ENCODE measurements at places on chromosomes 16 and 17.

GRCh38 chr16:11032922-11033291 is 88.5 kb downstream of the CLEC16A start:
- DNase-seq = no peak

- DNase-seq = peak; percentile 50
These were observed 9.8 kb downstream of the TMEM208 start for GRCh38 chr16:67236563-67237395.

- no peak for DNase-seq
These were observed 704.3 kb downstream of the MAF start for GRCh38 chr16:78896280-78896679.

GRCh38 chr16:68298907-68299561 is 11.7 kb downstream of the SLC7A6OS start:
- no peak for DNase-seq

- DNase-seq = no peak
These were observed 2.2 kb upstream of the RPL38 start for GRCh38 chr17:74201250-74201649.

GRCh38 chr16:11870399-11870798 is 19.1 kb upstream of the RSL1D1 start:
- DNase-seq = peak; percentile 9

DNA sequence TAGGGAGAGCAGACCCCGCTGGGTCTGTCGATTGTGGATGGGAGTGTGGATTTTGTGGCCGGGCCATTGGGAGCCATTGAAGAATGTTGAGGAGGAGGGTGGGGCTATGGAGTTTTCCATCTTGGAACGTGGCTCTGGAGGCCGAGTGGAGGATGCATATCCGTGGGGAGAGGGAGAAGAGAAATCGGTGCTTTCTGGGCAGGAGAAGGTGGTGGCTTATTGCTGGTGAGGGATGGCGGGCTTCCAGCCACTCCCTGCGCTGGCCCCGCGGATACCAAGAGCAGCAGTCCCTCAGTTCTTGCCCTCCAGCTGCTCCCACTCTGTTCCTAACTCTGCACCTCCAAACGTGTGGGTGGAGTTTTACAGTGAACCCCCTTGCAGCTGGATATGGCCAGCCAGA is 162.4 kb downstream of the CMIP start:
- DNase-seq = no peak

GRCh38 chr17:65593855-65594845 is 32.7 kb upstream of the AXIN2 start:
- DNase-seq = no peak

- DNase-seq = no peak
These were observed 72.5 kb downstream of the SRCIN1 start for GRCh38 chr17:38533241-38533640.

DNA sequence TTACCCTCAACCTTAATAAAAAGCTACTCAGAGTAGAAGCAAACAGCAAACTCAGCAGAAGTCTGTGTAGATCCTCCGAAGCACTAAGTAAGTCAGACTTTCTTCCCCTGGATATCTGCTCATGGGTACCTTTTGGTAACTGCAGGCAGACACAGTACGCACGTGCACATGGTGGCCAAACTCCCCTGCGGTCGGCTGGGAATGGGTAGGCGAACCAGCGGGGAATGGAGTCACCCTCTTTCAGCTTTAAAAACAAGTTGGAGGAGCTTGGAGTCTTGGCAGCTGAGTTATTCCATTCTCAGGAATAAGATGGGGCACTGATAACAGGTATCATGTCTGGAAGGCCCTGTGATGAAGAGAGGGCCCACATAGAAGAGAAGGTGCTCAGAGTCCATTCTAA is 16.3 kb downstream of the CYB561 start:
- DNase-seq = no peak

- no peak for DNase-seq
These were observed 3.7 kb downstream of the RPH3AL start for GRCh38 chr17:348692-349425.

- DNase-seq = no peak
These were observed 9.0 kb upstream of the CDH3 start for GRCh38 chr16:68636064-68636560.

DNA sequence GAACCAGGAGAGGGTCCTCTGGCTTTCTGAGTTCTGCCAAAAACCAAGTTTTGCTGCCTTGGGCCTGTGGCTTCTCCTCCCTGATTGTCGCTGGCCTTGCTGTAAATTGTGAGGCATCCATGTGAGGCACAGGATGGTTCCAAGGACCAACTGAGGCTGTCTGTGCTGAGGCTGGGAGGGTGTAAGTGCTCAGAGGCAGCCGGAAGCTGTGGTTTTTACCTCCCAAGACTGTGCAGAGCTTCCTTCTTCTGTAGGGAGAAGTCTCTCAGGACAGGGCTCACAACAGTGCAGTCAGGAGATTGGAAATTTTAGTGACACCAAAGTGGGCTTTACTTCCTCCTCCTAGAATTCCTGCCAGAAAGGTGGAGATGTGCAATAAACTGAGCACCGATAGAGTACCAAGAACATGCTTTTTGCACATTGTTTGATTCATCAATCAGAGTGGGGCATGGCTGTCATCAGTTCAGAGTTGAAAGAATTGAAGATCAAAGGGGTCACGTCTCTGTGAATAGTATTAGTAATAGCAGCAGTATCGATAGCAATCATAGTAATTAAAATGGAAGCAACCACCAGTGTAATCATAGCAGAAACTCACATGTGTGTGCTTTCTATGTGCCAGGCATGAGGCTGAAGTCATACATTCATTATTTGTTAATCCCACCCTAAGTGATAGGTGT is 467.1 kb downstream of the WWOX start:
- no peak for DNase-seq

DNA sequence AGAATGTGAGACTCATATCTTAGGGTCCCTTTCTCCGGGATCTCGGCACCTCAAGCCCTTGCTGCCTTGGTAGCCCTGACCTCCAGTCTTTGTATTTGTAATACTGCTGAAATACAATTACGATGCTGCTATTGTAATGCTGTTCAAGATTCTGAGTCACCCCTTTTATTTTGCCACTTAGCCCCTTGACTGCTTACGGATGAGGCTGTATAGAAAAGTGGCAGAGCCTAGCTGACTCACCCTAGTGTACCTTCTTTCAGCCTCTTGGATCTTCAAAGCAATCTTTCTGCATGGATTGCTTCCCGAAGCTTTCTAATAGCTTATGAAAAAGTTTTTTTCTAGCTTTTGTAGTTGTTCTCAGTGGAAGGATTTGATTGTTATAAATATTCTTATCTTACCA is 187.9 kb downstream of the KCNJ2 start:
- DNase-seq = no peak

DNA sequence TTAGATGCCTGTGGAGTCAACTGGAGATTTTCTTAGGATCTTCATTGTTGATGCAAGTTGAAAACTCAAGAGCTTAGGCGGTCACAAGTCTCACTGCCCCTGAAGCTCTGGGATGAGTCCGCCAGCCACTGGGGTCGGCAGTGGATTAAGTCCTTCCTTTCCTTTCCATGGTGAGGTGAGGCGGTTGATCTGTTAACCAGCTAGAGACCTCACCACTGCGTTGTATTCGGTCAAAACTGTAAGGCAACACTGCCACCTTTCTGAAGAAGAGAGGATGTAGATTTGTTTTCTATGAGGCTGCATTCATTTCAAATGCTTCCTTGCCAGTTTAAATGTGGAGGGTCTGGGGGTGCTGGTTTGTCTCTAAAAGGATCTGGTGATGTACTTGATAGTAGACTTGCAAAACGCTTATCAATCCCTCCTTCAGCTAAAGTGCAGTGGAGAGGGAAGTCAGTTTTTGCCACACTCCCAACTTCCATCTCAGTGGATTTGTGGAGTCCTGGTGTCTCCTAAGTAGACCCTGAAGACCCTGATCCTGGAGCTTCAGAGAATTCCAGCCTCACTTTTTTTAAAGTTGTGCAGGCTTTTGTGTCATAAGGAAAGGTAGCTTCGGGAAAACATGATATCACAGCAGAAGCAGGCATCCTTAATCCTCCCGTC is 1.7 kb downstream of the MYOCD start:
- peak; percentile 1 for DNase-seq

DNA sequence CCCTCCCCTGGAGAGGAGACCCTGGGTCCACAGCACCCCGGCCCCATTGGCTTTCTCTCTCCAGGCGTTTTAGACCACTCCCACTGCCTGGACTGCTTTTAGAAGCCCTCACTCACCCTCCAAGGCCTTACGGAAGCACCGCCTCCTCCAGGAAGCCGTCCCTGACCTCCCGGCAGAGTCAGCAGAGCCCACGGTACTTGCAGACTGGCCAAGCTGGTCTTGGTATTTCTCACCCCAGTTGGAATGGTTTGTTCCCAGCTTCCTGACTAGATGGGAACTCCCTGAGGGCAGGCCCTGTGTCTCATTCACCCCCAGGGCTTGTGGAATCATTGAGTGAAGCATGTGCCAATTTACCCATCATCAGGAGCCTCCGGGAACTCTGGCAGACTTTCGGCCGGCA is 9.2 kb downstream of the SCGB1C2 start:
- DNase-seq = no peak

DNA sequence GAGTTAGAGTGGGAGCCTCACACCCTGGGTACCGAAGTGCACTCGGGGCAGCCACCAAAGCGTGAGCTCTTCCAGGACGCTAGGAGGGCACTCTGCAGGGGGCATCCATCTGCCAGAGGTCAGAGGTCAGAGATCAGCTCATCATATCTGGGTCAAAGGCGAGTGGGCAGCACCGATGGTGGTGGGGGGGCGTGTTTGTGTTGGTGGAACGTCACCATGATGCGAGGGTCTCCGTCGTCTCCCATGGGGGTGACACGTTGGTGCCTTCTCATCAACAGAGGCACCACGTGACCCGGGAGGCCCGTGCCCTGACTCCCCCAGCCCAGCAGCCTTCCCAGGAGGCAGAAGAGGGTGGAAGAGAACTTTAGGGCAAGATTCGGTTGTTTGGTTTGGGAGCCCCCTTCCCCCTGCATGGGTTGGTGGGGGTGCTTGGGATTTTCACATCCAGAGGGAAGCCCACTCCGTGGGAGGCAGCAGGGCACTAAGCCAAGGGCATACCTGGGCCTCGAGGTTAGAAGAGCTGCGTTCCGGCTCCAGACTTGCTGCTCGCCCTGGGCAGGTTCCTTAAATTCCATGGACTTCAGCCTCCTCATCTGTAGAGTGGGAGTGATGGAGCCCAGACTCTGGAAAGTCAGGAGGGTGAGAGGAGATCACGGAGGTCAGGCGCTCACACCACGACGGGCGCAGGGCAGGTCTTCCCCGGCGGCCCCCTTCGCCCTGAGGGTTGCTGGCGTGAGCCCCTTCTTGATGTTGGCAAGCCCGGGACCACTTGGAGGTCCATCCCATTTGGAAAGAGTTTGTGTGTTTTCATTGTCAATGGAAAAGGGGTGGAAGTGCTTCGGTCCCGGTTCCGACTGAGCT is 14.0 kb downstream of the CRISPLD2 start:
- no peak for DNase-seq

- DNase-seq = no peak
These were observed 10.9 kb downstream of the FLII start for GRCh38 chr17:18247613-18248001.

GRCh38 chr16:28482026-28482425 is 9.8 kb downstream of the CLN3 start:
- no peak for DNase-seq

DNA sequence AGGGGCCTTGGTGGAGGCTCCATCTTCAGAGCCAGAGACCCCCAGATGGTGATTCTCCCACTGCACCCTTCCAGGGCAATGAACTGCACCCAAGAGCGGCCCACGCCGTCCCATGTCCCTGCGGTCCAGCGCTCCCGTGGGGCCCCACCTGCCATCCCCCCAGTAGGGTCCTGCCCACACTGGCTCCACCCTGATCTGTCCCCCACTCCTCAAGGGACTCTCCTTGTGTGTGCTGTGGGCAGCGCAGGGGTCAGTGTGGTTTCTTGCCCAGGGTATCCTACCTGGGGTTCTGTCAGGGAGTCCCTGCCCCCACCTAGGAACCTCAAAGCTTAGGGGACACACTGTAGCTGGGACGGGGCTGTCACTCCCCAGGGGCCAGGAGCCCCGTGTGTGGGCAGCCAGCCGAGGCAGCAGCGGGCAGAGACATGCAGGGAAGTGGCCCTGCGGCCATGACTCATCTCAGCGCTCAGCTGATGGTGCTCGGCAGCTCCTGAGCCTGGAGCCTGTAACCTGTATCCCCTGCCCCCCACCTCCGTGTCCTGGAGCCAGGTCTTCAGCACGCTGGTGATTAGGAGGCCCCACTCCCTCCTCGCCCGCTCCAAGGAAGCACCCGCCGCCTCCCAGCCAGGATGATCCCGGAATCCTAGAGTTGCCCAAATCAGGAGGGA is 35.7 kb upstream of the SSTR5 start:
- no peak for DNase-seq

DNA sequence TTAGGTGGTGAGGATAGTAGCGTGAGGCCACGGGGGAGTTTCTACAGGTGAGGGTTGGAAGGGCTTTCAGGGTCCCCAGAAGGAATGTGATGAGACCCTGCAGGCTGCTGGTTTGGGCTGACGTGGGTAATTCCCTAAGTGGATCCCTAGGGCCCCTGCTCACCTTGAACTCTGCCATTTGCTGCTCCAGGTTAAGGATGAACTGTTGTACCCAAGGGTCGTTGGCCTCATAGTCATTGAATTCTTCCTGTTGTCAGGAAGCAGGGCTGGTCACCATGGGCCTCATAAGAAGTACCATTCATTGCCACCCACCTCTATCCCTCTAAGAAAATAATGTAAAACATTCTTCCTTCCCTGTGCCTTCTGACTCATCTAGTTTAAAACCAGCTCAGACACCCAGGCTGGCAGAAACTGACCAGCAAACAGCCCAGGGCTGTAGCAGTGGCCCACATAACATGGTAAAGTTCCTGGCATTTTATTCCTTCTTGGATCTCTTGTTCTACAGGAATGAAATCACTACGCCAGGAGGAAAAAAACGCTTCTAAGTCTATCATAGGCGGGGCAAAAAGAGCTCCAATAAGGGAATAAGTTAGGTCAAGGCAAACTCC is 27.6 kb downstream of the FCSK start:
- DNase-seq = no peak

DNA sequence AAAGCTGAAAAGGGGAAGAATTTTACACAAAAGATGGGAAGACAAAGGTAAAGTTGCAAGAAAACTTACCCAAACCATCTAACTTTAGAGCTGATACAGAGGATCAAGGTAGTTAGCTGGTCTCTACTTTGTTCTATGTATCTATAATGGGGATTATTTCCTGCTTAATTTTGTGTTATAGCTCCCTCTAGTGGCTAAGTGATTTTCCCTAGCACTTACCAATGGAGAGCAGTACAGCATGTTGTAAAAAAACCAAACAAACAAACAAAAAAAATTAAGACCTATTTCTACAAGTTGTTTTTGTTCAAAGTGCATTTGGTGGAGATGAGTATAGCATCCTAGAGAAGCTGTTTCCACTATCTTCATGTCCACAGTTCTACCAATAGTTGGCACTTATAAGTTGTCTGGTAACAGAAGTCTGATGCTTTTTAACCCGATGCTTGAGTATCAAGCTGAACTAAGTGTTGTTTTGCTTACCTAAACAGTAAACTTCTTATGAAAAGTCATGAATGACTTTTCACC is 7.5 kb downstream of the SRSF1 start:
- DNase-seq = peak; percentile 54

- no peak for DNase-seq
These were observed 417.5 kb downstream of the CDH11 start for GRCh38 chr16:64704386-64704785.

GRCh38 chr17:73311781-73312641 is at the start of gene CDC42EP4:
CDC42EP4 (minus strand) TSS chr17:73312001; CDS start chr17:73286500, 25,501 bp downstream.
- peak; percentile 98 for DNase-seq
